Stimulated activated naive B cell treated with anti-CD40 and anti-IgM and Interleukin-4, amounts not matched to agents 10 μg/mL and 1 μg/mL and 100 μg/mL, for 72 hours (primary cell): ENCODE measurements at places on chromosomes 11 and 22.
A peak's percentile ranks its signal among the peaks of the same experiment; 100 is the strongest.

GRCh38 chr22:44955102-44955501, 54.7 kb downstream of the PHF21B start:
- H3K27ac ChIP-seq, result no peak overlapping the region
- DNase-seq, result peak; percentile 14
- H3K36me3 ChIP-seq, result no peaks in the 10 kb centered on the region
- no peak overlapping the region for H3K4me3 ChIP-seq
- H3K4me1 ChIP-seq, result peaks cover 11% of the 10 kb centered on the region

DNA sequence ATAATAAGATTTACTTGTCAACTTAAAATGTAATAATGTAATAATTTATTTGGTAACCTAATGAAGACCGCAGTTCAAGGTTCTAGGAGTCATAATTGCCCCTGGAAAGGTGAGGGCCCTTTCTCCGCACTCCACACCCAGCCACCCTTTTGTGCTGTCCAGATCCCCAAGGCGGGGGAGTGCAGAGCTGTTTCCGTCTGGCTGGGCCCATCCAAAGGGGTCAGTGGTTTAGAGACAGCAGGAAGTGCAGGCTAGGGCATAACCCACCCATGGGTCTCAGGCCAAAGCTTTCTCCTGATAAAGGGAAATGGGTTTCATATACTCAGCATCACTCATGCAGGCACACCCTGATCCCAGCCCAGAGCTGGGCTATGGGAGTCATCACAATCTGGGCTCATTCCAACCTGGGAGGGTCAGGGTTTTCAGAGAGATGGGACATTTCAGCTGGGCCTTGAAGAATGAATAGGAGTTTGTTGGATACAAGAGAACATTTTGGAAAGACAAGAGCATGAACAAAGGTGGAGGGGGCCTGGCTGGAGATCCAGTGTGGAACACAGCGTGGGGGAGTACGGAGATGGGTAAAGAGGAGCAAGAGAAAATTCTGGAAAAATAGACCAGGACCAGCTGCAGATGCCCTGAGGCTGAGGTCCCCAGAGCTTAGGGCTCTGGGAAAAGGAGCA, 432.2 kb downstream of the TBC1D22A start:
- H3K27me3 ChIP-seq, result no peaks in the 10 kb centered on the region
- H3K4me1 ChIP-seq, result peaks cover 3% of the 10 kb centered on the region
- no peak overlapping the region for H3K27ac ChIP-seq
- no peaks in the 10 kb centered on the region for H3K36me3 ChIP-seq
- no peak overlapping the region for H3K4me3 ChIP-seq

DNA sequence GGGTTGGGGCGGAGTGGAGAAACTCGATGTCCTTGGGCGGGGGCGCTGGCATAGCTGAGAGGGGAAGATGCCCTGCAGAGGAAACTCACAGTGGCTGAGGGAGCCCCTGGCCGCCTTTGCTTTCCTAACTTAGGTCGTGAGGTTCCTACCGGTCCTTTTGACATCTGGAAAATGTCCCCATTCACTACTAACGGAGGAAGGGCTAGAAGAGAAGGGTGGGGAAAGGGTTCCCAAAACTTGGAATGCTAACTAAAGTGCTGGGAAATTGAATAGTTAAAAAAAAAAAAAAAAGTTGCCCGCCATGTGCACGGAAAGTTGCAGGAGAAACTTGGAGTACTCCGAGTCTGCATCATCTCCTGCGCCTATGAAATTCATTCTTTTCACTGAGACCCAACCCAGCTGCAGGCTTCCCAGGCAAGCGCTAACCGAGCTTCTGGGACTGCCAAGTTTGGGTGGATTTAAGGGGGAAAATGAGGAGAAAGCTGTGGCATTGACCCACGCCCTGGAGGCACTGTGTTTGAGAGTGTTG, 796 bp downstream of the TIMP3 start:
- H3K4me3 ChIP-seq, result peak overlapping the region; percentile 62
- no peak for DNase-seq
- H3K4me1 ChIP-seq, result peaks cover 14% of the 10 kb centered on the region
- no peak overlapping the region for H3K27ac ChIP-seq
- H3K36me3 ChIP-seq, result no peaks in the 10 kb centered on the region
- H3K27me3 ChIP-seq, result peaks cover 75% of the 10 kb centered on the region

DNA sequence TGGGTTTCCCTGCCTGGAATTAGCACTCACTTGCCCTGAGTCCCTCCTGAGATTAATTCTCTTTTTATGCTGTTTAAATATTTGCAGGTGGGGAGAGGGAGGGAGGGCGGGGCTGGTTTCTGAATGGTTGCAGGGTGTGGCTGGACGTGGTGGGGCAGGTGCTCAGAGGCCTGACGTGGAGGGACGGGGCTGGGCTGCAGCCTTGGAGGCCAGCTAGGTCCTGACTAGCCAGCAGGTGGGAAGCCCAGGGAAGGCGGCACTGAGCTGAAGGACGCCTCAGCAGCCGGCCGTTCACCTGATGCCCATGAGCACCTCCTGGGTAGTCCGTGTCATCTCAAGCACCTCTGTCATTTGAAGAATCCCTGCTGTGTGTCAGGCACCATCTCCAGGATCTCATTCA, 21.3 kb downstream of the SGSM1 start:
- no peak overlapping the region for H3K27ac ChIP-seq
- H3K4me3 ChIP-seq, result no peak overlapping the region
- H3K27me3 ChIP-seq, result peaks cover 13% of the 10 kb centered on the region

DNA sequence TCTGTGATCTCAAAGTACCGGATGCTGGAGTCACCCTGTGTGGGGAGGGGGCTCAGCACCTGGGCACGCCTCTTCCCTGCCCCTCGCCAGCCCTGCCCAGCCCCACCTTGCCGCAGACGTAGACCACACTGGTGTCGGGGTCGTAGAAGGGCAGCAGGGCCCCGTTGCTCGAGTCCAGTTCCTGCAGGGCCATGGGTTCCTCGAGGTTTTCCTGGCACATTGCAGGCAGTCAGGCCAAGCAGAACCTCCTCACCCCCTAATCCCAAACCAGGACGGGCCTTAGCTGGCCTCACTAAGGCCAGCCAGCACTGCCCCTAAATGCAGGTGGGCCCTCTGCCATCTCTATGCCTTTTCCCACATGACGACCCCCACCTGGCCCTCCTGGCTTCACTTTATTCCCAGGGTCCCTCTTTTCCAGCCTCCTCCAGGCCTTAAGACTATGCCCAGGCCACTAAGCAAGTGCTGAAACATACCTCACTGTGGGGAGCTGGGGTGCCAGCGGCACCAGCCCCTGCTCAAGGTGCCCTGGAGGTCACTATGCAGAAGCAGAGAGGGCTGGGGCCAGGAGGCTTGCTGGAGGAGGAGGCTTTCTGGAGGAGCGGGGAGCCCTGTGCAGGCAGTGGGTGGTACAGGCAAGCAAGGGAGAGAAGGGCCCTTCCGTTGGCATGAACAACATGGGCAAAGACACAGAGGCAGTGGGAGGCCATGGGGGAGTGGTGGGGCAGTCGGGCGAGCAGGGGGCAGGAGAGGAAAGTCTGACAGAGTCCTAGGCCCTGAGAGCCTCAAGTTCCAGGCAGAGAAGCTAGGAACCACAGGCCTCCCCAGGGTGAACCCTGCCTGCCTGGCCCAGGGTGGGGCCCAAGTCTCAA, 2.8 kb downstream of the CORO1B start:
- no peak for DNase-seq
- H3K27me3 ChIP-seq, result no peaks in the 10 kb centered on the region
- peak overlapping the region; percentile 75 for H3K4me3 ChIP-seq
- H3K36me3 ChIP-seq, result peaks cover 59% of the 10 kb centered on the region
- peak overlapping the region; percentile 95 for H3K27ac ChIP-seq
- peaks cover 88% of the 10 kb centered on the region for H3K4me1 ChIP-seq

- no peak overlapping the region for H3K27ac ChIP-seq
- no peaks in the 10 kb centered on the region for H3K36me3 ChIP-seq
These were observed 13.2 kb upstream of the APOL6 start for GRCh38 chr22:35634943-35635540.

- H3K4me1 ChIP-seq, result no peaks in the 10 kb centered on the region
- no peak for DNase-seq
- H3K27me3 ChIP-seq, result peaks cover 16% of the 10 kb centered on the region
- no peak overlapping the region for H3K27ac ChIP-seq
- H3K36me3 ChIP-seq, result no peaks in the 10 kb centered on the region
- H3K4me3 ChIP-seq, result no peak overlapping the region
These were observed 89.4 kb upstream of the DRD2 start for GRCh38 chr11:113564527-113565130.

DNA sequence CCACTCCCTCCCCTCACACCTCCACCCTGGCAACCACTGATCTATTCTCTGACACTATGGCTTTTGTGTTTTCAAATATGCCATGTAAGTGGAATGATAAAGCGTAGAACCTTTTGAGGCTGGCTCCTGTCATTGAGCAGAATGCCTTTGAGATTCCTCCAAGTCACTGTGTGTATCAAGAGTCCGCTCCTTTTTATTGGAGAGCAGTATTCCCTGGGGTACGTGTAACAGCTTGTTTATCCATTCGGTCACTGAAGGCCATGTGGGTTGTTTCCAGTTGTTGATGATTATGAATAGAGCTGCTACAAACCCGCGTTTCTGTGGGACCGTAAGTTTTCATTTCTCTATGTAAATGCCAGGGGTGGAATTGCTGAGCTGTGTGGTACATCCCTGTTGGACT, 10.3 kb downstream of the TP53I11 start:
- peak overlapping the region; percentile 70 for H3K27ac ChIP-seq
- no peak for DNase-seq

GRCh38 chr11:61635304-61635703, 44.9 kb upstream of the DAGLA start:
- no peak for DNase-seq
- no peaks in the 10 kb centered on the region for H3K36me3 ChIP-seq
- H3K4me1 ChIP-seq, result no peaks in the 10 kb centered on the region
- H3K4me3 ChIP-seq, result no peak overlapping the region
- H3K27me3 ChIP-seq, result peaks cover 9% of the 10 kb centered on the region

DNA sequence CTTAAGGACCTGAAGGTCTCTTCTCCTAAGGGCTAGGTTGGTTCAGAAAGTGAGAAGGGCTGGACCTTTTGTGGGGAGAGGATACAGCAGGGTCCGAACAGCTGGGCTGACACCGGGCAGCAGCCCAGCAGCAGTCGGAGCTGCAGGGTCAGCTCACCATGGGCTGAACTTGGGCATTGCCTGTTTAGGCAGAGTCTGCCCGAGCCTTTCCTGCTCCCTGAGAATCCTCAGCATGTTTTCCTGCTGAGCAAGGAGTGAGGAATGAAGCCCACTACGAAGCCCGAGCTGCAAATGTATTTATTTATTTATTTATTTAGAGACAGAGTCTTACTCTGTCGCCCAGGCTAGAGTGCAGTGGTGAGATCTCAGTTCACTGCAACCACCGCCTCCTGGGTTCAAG, 83.9 kb downstream of the PTPRJ start:
- no peak for DNase-seq
- peaks cover 69% of the 10 kb centered on the region for H3K4me1 ChIP-seq
- H3K27me3 ChIP-seq, result no peaks in the 10 kb centered on the region
- no peak overlapping the region for H3K27ac ChIP-seq
- H3K4me3 ChIP-seq, result peak overlapping the region; percentile 42
- H3K36me3 ChIP-seq, result peaks cover 19% of the 10 kb centered on the region

- peaks cover 5% of the 10 kb centered on the region for H3K4me1 ChIP-seq
- no peaks in the 10 kb centered on the region for H3K36me3 ChIP-seq
- H3K27ac ChIP-seq, result no peak overlapping the region
- no peak for DNase-seq
These were observed 51.5 kb upstream of the SPATA19 start for GRCh38 chr11:133896642-133897330.

DNA sequence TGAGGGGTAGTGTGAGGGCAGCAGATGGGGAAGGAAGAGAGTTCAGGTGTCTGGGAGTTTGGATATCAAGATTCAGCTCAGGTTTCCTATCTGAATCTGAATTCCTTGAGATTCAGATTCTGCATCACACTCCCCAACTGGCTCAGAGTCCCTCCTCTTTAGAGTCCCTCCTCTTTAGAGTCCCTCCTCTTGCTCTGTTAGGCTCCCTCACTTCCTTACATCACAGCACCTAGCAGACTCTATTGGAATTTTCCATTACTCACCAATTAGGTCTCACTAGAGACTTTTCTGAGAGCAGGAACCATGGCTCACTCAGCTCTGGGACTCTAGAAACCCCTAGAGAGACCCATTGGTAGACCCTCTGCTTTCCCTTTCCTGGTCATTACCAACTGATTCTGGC, 303.4 kb upstream of the SYN3 start:
- DNase-seq, result no peak
- peaks cover 41% of the 10 kb centered on the region for H3K36me3 ChIP-seq
- peaks cover 14% of the 10 kb centered on the region for H3K4me1 ChIP-seq
- H3K4me3 ChIP-seq, result peak overlapping the region; percentile 41

GRCh38 chr11:64084146-64084950, 48.6 kb downstream of the FLRT1 start:
- no peaks in the 10 kb centered on the region for H3K27me3 ChIP-seq

DNA sequence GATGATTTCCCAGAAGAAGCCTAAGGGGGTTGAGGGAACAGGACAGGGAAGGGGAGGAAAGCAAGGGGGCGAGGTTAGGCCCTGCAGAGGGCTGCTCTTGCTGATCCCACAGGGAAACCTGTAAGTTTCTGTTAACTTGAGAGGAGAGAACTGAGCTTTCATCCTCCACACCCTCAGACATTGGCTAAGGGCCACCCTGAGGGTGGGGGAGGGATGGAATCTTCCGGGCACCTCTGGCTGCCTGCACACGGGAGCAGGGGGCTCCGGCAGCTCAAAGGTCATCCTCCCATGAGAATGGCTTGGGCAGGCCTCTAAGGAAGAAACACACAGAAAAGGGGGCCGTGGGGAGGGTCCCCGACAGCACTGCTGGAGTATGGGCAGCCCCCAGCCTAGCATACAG, 108.1 kb downstream of the TSPAN18 start:
- no peaks in the 10 kb centered on the region for H3K36me3 ChIP-seq
- no peak overlapping the region for H3K27ac ChIP-seq
- H3K27me3 ChIP-seq, result peaks cover 26% of the 10 kb centered on the region
- DNase-seq, result no peak

DNA sequence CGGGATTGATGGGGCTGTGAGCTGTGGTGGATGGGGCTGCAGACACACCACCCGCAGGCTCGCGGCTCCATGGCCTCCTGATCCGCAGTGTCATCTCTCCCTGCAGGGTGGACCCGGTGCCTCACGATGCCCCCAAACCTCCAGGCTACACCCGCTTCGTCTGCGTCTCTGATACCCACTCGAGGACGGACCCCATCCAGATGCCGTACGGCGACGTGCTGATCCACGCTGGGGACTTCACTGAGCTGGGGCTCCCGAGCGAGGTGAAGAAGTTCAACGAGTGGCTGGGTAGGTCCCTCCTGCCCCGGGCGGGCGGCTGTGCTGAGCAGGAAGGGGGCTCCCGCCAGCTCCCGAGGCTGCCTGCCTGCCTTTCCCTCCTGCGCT, 23.1 kb downstream of the MPPED1 start:
- no peaks in the 10 kb centered on the region for H3K4me1 ChIP-seq
- no peak for DNase-seq
- no peaks in the 10 kb centered on the region for H3K36me3 ChIP-seq
- H3K4me3 ChIP-seq, result no peak overlapping the region

DNA sequence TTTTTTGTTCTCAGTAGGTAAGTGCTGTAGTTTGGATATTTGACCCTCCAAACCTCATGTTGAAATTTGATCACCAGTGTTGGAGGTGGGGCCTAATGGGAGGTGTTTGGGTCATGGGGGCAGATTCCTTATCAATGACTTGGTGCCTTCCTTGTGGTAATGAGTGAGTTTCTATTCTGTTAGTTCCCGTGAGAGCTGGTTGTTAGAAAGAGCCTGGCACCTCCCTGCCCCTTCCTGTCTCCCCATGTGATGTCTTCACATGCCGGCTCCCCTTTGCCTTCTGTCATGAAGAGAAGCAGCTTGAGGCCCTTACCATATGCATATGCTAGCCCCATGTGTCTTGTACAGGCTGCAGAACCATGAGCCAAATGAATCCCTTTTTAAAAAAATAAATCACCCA, 138.3 kb downstream of the TMEM135 start:
- H3K4me1 ChIP-seq, result peaks cover 13% of the 10 kb centered on the region
- no peak overlapping the region for H3K27ac ChIP-seq
- H3K27me3 ChIP-seq, result no peaks in the 10 kb centered on the region
- H3K36me3 ChIP-seq, result peaks cover 34% of the 10 kb centered on the region
- no peak overlapping the region for H3K4me3 ChIP-seq
